ENCODE measurements at places on chromosomes 1 and 21.

DNA sequence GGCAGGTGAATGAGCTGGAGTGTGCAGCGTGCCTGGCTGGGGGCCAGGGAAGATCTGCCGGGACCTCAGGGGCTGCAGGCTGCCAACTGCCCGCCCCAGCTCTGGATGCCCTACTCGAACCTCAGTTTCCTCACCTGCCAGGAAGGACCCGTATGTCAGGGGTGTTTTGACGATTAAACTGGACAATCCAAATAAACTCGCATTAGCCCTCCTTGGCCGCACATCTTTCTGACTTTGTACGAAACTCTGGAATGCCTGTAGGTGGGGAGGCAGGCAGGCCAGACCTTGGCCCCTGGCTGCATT, 8.3 kb upstream of the ZNF669 start:
- no peak for DNase-seq

DNA sequence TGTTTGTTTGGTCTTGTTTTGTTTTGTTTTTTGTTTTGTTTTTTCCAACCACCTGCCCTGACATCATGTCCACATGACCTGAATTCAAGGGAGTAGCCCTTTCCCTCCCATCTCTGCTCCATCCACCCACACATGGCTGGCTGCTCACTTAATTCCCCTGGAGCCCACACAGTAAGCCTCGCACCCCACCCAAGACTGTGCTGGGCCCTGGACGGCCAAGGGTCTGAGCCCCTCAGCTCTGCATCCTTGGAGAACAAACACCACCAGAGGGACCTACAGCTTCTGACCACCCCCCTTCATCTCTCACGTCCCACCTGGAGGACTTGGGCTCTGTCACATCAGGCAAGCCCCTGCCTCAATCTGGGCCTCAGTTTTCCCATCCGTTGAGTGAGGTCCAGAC, 39.1 kb downstream of the MATN1 start:
- DNase-seq: no peak

- no peak for DNase-seq
Observed at GRCh38 chr1:44531785-44532566, 126.9 kb downstream of the RNF220 start.

- DNase-seq: no peak
Observed at GRCh38 chr1:30317921-30318320, 405.5 kb downstream of the MATN1 start.

- DNase-seq: no peak
Observed at GRCh38 chr21:42527489-42528158, 14.0 kb downstream of the SLC37A1 start.
